ENCODE measurements at places on chromosomes 12 and 14.
A peak's percentile ranks its signal among the peaks of the same experiment; 100 is the strongest.

DNA sequence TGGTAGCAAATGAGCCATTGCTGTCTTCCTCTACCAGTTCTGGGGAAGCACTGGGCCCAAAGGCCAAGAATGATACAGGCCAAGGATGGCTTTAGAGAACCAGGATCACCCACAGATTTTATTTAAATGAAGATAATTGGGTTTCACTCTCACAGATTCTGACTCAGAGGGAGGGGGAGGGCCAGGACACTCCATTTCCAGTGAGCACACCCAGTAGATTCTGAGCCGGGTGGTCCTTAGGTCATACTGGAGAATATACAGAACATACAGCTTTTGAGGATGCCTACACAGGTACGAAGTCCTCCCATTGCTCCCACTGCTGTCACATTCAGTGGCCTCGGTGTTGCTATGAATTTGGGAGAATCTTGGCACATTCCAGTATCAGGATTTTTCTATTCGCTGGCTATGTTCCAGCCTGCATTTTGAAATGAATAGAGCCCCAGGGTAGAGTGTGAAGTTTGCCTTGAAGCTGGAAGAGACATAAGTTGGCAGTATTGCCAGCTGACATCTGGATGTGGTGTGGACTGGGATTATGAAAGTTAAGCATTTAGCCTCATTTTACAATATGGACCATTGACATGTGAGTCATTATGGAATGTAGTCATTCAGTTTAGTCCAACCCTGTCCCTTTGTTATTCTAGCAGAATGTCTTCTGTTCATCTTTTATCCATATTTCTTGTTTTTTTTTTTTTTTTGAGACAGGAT is 45.8 kb upstream of the POC1B start:
- peak; percentile 11 for DNase-seq

- peak; percentile 64 for DNase-seq
These were observed 846.8 kb downstream of the NRXN3 start for GRCh38 chr14:79016828-79017505.

GRCh38 chr12:6845395-6845794 is 4.7 kb downstream of the GNB3 start:
- DNase-seq: no peak

GRCh38 chr12:105944628-105945027 is 194.1 kb downstream of the NUAK1 start:
- DNase-seq: no peak

DNA sequence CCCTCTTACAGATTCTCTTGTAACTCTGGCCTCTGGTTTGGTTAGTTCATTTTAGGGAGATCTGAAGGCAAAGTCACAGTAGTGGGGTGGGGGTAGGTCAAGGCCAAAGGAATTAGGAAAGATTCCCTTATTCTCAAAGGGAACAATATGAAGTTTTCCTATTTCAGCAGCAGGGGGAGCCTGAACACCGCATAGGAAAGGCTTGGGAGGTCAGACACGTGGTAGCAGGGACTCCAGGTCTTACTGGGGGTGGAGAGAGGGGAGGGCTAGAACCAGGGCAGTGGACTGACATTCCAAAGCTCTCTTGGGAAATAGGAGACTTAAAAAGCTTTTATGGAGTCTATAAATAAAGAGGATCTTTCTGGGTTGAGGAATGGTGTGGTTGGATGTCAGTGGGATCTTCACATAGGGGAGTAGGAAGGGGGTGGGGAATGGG is 1.3 kb downstream of the ZC3H10 start:
- peak; percentile 87 for DNase-seq

DNA sequence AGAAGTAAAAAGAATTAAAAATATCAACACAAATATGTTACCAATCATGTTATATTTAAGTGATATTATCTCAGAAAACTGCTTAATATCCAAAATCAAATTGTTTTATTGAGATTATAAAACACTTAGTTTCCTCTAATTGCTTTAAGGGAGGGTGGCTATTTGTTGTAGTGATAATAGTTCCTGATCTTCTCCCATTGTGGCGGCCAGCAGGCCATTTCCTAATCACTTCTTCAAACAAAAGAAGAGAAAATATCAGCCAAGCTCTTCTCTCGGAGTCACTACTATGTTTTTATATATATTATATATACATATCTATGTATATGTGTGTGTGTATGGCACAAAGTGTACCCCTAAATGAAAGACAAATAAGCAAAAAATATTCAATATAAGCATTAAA is 31.5 kb downstream of the ERO1A start:
- DNase-seq: no peak

GRCh38 chr14:100900837-100901390 is 2.6 kb downstream of the RTL1 start:
- DNase-seq: no peak

GRCh38 chr14:89807892-89808291 is 146.6 kb downstream of the EFCAB11 start:
- no peak for DNase-seq

DNA sequence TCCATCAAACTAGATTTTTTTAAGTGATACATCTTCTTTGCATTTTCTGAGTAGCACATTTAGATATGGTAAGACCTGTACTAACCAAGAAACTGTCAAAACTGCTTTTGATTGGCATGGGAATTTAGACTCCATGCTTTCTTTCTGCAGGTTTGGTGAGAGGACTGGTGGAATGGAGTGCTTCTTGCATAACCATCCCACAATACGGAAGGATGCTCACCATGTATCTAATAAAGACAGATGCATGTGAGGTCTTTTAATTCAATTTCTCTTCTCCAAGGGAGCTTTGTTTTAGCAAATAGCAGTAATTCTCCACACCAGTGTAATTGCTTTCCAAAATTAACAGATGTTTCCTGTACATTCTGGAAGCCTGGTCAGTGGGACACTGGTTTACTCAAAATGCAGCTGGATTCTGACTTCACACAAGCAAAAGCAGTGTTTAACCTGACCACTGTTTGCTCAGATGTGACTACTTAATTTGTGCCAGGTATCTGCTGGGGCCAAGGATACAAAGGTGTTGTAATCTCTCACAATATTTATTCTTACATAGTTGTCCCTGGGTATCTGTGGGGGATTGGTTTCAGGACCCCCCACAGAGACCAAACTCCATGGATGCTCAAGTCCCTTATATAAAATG is 26.1 kb downstream of the FGD6 start:
- no peak for DNase-seq

GRCh38 chr12:112463478-112463877 is 44.7 kb downstream of the PTPN11 start:
- no peak for DNase-seq

GRCh38 chr14:58755031-58755925 is 117.5 kb downstream of the DACT1 start:
- no peak for DNase-seq

DNA sequence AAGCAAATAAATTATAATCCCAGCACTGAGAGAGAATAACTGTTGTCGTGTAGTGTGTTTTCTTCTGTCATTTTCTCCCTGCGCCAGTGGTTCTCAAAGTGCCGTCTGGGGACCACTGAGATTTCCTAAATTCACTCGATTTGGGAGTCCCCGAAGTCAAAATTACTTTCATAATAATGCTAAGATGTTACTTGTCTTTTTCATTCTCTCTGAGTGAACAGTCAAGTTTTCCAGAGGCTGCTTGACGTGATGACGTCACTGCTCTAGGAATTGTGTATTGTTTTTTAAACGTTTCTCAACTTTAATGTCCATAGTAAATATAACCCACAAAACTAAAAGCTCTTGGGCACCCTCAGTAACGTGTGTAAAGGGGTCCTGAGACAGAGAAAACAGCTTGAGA is 796 bp upstream of the POP5 start:
- no peak for DNase-seq

DNA sequence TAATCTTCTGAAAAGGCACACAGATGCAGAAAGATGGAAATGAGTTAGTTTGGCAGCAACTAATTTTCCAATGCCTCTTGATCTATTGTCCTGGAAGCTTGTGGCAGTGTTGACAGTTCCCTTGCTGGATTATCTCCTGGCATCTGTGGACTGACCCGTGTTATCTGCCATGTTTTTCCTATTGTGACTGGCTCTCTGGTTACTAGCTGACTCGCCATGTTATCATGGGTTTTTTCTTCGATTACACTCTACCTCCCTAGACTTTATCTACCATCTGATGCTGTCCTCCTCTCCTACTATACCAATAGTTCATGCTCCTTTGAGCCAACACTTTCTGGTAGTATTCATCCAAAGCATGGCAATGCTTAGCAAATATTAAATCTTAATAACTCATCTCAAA is 63.3 kb upstream of the FLRT2 start:
- DNase-seq: no peak

GRCh38 chr12:45363903-45364302 is 148.0 kb downstream of the ANO6 start:
- no peak for DNase-seq

DNA sequence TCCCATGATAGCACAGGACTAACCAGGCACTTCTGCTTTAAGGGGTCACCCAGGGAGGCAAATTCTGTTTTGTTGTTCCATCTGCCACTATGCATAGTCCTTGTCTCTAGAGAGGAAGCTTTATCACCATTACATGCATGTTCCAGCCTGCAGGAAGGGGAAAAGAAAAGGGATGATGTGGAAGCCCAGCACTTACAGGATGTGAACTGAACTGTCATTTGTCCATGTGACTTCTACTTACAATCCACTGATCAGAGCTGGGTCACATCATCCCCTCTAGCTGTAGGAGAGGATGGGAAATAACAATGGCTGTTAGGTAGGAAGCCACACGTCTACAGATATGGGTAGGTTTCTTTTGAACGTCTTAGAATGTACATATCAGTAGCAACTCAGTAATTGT is 203.1 kb downstream of the PTPRO start:
- DNase-seq: no peak

- DNase-seq: no peak
These were observed 152.3 kb downstream of the SLC6A15 start for GRCh38 chr12:84760091-84760865.

DNA sequence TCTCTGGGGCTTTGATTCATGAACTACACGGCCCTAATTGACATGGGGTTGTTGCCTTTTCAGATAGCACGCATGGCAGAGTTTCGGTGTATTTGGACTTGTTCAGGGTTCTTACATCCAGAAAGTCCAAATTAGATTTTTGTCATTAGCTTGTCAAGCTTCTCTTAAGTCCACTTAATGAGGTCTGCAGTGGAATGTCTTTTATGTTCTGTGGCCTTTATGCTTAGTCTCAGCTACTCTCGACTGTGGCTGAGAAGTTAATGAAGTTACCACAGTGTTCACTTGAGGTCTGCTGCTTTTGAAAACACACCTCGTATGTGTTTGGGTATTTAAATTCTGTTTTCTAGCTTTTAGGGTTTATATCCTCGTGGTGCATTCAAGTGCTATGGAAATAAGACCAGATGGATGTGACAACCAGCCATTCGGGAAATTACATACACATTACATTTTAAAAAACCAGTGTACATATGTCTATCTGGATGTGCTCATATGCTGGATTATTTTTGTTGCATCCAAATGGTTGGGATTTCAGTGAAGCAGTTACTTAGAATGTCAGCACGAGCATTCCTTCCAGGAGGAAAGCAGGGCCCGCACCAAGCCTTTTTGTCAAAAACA is 80.2 kb downstream of the RMST start:
- no peak for DNase-seq

Data from astrocyte of the cerebellum (primary cell).